Lung microvascular endothelial cell (primary cell): ENCODE measurements at places on chromosomes 7 and 10. TPM values are rescaled to one million over a fixed set of nuclear protein-coding genes. Genes with fewer than 3 reads are reported as not detected.

GRCh38 chr7:64874562-64875250 is 28.4 kb upstream of the ZNF273 start:
- no peak for DNase-seq

Gene SLC18A2
- under 0.01 TPM in 1 of 2 replicates, not detected in the other for total RNA-seq

DNA sequence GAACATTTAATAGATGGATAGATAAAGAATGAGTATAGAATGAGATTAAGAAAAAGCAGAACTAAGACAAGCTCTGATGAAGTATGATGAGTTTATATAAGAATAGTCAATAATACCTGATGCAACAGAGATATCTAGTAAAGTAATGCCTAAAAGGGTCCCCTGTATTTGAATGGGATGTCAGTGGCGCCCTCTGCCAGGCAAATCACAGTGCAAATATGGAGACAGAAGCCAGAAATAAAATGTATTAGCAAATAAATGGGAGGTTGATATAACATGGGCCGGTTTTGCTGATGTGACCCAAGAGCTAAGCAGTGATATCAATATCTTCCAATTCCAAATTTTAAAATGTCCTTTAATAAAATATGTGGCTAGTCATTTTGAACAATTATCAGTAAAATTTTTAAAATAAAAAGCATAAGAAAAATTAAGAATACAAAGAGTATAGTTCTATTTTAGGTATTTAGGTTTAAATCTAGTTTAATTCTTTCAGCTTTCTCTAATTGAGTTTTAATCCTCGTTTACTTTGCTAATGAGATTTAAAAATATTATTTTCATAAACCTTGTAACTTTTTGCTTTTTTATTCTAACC is 62.6 kb downstream of the ADK start:
- DNase-seq, result peak; percentile 71

GRCh38 chr10:104331208-104331838 is 6.9 kb downstream of the ITPRIP start:
- peak; percentile 88 for DNase-seq

DNA sequence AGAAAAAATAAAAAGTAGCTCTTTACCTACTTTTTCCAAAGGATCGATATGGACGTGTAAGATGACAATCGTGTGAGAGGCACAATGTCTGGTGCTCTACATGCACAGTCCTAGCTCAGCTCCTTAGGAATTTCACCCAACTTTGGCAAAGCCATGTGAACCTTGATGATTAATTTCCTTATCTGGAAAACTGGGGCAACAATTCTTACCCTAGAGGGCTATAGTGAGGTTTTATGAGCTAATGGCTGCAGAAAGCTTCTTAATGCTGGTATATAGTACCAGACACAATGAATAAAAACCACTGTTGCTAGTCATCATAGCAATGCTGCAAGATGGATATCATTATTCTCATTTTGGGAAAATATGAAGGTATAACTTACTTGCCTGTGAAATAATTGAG is 202.7 kb downstream of the PARD3 start:
- peak; percentile 19 for DNase-seq

- no peak for DNase-seq
These were observed 142.0 kb downstream of the LCOR start for GRCh38 chr10:96973809-96974747.
